Activated naive CD4-positive, alpha-beta T cell treated with anti-CD3 and anti-CD28 coated beads, Interleukin-2, amount 50 U/mL, for 72 hours (primary cell): ENCODE measurements at places on chromosomes 16 and 17.

- DNase-seq = no peak
Observed at GRCh38 chr17:31700973-31701372, 158.1 kb downstream of the COPRS start.

DNA sequence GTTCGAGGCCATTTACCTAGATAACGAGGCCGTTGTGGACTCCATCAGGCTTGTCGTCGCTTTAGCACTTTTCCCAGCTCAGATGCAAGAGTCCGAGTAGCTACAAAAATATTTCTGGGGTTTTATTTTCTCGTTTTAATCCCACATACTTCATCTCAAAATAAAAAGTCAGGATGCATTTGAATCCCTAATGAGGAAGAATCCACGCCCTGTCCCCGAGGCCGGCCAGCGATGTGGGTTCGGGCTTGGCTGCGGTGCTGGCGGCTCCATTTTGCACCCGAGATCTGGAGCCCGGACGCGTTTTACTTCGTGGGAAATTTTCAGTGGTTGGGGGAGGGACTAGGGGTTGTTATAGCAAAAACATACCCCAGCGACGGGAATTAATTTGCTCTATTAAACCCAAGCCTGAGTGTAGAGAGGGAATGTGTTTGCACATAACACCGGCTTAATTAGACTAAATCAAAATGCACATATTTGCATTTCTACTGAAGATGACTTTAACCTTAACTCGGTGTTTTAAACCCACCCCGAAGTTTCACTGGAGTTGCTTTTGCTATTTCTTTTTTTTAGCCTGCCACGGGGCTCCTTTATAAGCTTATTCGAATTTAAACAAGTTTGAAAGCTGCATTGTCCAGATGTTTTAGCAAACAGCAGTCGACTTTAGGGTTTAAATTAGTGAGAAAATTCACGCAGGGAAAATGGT, 4.8 kb downstream of the IRX5 start:
- DNase-seq = no peak

- DNase-seq = no peak
Observed at GRCh38 chr16:88514526-88515232, 55.5 kb upstream of the ZC3H18 start.

- DNase-seq = no peak
Observed at GRCh38 chr16:6016530-6017184, 919.1 kb upstream of the EEF2KMT start.

- DNase-seq = no peak
Observed at GRCh38 chr16:50932348-50932935, 190.6 kb downstream of the CYLD start.
